Midbrain (tissue), 1 donor: ENCODE measurements at places on chromosomes 1 and 21.

- DNase-seq, result no peak
These were observed 204.5 kb upstream of the LRRC7 start for GRCh38 chr1:69363236-69363635.

GRCh38 chr1:35727434-35728040 is 8.9 kb upstream of the C1orf216 start:
- DNase-seq, result no peak

DNA sequence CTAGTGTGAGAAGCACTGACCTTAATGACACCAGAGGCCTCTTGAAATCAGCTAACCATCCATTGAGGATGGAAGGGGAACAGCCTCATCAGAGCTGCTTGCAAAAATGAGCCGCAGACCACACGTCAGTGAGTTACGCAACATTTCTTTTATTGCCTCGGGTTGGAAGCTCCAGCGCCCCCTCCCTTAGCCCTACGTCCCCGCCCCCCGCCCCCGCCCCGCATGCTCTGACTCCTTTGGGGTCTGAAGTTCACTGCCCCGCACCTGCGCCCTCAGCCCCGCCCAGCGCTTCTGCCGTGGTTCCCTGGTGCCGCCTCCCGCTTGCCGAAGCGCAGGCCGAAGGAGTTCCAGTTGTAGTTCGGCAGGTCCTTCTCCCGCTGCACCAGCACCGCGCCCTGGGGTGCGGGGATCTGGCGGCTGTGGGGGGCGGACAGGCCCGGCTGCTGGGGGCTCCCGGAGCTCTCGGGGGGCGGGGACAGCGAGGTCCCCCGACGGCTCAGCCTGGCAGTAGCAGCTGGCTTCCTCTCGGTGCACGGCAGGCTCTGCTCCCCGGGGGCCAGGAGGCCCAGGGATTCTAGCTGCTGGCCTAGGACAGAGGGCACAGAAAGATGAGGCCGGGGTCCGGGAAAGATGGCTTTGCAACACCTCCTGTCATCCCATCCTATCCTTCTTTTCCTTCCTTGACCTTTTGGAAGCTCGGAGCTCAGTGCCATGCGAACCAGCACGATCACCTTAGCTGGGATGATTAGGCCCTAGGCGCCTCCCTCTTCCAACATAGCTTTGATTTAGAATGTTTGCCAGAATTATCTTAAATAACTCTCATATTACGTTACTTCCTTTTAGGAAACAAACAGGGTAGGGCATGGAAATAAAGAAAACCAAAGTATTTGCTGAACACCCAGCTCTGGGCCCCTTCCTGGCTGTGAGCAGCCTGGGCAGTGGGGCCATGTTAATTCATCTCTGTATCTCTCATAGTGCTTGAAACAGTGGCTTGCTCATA is 5.8 kb downstream of the KISS1 start:
- DNase-seq, result no peak

GRCh38 chr1:158148468-158148867 is 32.2 kb upstream of the CD1D start:
- peak; percentile 26 for DNase-seq

DNA sequence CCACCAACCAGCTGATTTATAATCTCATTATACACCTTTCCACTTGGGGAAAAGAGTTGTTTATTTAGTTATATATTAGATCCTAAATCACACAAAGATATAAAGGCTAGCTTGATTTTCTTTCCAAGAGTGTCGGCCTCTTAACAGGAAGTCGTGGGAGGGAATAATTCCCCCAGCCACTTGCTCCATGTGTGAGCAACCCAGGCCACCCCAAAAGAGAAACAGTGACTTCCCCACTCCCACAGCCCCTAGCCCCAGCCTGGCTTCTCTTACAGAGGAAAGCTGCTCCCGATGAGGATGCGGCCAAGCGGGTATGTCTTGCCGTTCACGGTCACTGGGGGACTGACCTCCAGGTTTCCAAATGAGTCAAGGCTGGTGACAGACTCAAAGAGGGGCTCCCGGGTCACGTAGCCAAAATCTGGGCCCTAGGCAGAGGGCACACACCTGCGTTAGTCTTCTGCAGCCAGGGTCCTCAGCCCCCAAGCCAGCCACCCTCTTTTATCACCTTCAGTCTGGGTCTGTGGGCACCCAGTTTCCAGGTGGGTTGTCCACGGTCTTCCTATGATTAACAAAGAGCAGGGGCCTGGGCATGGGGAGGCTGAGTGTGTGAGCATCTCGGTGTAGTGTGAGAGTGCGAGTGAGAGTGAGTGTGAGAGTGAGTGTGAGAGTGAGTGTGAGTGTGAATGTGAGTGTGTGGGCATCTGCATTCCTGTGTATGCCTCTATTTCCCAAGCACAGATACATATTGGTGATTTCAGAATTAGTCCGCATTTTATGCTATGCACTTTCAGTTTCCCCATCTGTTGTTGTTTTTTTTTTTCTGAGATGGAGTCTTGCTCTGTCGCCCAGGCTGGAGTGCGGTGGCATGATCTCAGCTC is 25.4 kb upstream of the SDHB start:
- no peak for DNase-seq

DNA sequence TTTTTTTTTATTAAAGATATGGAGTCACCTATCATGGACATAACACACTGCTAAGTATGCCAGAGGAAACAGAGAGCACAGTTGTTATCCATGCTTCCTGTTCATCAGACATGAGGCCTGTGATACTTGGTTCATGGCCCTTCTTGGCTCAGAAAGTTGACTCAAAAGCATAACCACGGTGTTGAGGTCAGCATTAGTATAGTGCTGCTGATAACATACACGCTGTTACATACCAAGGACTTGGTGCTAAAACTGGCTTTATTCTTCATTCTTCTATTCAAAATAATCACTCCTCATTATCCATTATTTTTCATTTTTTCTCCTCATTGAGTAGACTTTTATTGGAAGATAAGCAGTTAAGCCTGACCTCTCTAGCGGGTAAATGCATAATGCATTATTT is 464.1 kb downstream of the ADGRL2 start:
- no peak for DNase-seq

- no peak for DNase-seq
These were observed 31.9 kb downstream of the NGF start for GRCh38 chr1:115306146-115306545.

DNA sequence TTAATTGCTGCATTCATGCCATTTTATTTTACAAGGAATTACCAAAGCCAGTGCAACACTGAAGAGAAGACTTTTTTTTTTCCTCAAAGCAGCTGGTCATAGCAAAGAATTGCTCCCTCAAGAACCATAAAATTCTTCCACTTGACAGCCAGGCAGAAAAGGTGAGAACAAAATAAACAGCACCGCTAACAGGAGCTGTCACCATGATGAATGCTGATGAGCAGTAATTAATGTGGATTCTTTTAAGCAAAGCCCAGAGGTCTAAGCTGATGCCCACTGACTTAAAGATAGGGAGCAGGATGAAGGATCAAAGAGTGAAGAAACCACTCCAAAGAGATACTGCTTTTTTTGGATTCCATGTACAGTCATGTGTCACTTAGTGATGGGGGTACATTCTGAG is 428.4 kb downstream of the BRINP3 start:
- no peak for DNase-seq

DNA sequence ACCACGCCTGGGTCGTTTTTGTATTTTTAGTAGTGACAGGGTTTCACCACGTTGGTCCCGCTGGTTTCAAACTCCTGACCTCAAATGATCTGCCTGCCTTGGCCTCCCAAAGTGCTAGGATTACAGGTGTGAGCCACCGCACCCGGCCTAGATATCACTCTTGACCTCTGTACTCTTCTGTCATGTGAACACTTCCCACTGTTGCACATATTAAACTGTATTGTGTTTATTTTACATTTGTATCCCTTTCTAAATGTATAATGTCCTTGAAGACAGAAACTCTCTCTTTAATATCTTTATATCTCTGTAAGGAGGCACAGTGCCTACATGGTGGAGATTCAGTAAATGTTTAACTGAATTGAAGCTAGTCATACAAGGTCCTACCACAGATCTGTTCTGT is 19.3 kb upstream of the PSMD4 start:
- DNase-seq, result no peak

GRCh38 chr1:3727042-3727824 is 25.0 kb upstream of the CCDC27 start:
- DNase-seq, result peak; percentile 59

GRCh38 chr1:86507935-86508582 is 38.8 kb upstream of the CLCA4 start:
- peak; percentile 3 for DNase-seq

GRCh38 chr1:153355445-153356071 is 2.1 kb upstream of the S100A9 start:
- no peak for DNase-seq

DNA sequence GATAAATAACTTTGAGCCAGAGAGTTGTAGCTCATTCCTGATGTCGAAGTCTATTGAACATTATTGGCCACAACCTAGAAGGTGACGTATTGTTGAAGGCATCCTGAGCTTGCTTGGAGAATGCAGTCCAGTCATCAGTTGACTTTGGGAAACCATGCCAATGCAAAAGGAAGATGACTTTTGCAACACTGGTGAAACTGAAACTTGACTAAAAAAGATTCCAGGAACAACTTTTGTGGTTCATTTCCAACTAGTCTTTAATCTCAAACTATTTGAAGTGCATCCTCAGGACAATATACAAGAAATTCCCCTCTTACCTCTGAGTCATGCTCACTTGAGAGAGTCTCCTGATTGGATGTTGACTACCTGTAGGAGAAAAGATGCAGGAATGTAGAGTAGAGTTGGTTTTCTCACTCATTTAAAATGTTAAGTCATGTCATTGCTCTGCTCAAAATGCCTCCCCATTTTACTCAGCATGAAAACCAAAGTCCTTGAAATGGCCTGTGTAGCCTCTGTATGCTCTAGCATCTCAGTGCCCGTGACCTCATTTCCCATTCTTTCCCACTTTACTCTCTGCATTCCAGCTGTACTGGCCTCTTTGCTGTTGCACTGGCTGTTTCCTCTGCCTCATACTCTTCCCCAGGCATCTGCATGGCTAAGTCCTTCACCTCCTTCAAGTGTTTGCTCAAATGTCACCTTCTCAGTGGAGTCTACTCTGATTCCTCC is 24.4 kb upstream of the LEPR start:
- no peak for DNase-seq

DNA sequence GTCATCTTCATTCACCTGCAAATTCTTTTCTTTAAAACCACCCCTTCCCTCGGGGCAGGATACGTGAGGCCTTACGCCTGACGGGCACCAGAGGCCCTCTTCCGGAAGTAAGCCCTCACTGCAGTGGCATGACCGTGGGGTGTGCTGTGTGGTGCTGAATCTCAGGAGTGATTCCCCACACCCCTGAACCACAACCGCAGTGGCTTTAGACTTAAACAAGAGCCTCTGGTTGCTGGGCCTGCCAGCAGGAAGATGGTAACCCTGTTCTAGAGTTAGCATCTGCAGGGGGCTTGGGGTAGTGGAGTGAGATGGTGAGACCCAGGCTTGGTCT is 12.1 kb downstream of the BSND start:
- no peak for DNase-seq

GRCh38 chr21:36183144-36183795 is 26.6 kb downstream of the DOP1B start:
- DNase-seq, result no peak

- DNase-seq, result no peak
These were observed 844 bp downstream of the ADAMTS5 start for GRCh38 chr21:26965907-26966581.

- no peak for DNase-seq
These were observed 26.1 kb downstream of the ETS2 start for GRCh38 chr21:38831526-38832467.

- no peak for DNase-seq
These were observed 85.3 kb downstream of the SCCPDH start for GRCh38 chr1:246809473-246809872.

DNA sequence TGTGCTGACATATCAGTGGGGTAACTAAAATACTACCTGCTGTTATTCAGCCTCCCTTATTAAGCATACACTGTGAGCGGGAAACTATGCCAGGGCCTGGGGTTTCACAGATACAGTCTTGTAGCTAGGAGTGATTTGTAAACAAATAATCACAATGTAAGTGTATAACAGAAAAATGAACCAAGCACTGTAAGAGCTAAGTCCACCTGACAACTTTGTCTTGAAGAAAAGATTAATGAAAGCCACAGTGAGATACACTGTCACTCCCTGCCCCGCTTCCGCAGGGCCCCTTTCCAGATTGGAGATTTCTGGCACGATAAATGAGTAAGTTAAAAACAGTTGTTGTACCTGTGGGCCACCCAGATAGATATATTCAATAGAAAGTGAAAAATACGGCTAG is 4.8 kb downstream of the RCAN3 start:
- DNase-seq, result no peak

DNA sequence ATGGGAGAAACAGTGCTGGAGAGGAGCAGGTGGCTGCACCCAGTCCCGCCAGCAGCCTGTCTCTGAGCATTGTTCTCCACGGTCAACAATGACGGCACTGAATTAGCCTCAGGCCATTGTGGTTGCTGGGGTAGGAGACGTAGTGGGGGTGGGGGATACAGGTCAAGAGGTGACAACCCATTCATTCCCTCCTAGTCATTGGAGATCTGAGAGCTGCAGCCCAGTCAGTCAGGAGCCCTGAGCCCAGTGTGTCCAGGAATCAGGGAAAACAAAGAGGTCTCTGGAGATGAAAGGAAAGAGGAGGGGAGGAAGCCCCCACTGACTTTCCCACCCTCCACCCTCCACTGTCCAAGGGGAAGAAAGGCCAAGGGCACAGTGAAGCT is 15.3 kb downstream of the SMIM12 start:
- DNase-seq, result no peak

- DNase-seq, result no peak
These were observed 55.0 kb downstream of the NID1 start for GRCh38 chr1:236009857-236010256.

GRCh38 chr1:207069858-207070506 is 16.9 kb downstream of the PFKFB2 start:
- no peak for DNase-seq
